Activated CD8-positive, alpha-beta memory T cell treated with anti-CD3 and anti-CD28 coated beads for 4 hours (primary cell): ENCODE measurements at places on chromosomes 5 and 9.

GRCh38 chr5:125526966-125527365 is 780.5 kb upstream of the ZNF608 start:
- no peak for DNase-seq

DNA sequence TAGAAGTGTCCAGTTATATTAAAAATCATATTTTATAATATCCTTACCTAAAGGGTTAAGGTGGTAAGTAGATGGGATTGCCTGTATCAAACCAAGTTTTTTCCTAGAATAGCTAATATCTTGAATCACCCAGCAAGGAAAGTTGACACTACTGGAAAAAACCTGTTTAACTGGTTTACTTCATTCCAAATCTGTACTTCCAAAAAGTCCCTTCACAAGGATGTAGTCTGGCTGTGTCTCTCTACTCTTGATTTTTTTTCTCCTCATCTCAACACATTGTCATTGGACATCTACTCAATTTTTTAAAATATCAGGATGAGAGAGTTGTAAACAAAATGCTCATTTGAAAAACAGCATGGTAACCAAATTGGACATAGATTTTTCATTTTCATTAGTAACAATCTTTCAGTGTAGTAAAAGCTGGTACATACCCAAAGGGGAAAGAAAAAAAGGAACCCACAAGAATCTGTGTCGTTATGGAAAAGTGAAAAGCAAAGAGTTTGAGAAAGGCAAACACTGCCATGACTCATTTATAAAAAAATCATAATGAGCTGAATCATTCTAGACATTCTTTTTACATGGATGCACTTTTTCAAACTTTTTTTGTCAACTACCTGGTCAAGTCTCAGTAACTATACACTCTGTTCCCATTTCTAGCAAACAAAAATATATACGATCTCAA is 173.5 kb downstream of the GLIS3 start:
- DNase-seq, result no peak

- no peak for DNase-seq
Observed at GRCh38 chr5:26669523-26669922, 368.9 kb downstream of the CDH9 start.

DNA sequence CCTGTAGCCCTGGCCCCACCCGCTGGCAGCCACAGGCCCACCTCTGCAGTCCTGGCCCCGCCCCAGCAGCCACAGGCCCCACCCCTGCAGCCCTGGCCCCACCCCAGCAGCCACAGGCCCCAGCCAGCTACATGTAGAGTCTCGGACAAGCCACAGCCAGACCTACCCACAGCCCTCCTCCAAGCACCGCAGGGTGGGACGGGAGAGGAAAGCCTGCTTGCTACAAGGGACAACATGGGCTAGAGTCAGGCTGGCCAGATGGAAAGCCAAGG is 49.5 kb upstream of the SARDH start:
- DNase-seq, result no peak

GRCh38 chr9:137406876-137407589 is 15.9 kb downstream of the EXD3 start:
- DNase-seq, result no peak

GRCh38 chr9:4226331-4227250 is 73.3 kb downstream of the GLIS3 start:
- no peak for DNase-seq

- no peak for DNase-seq
Observed at GRCh38 chr5:111234125-111234524, 9.9 kb downstream of the CAMK4 start.

- no peak for DNase-seq
Observed at GRCh38 chr5:88870285-88870684, 12.7 kb downstream of the MEF2C start.

- no peak for DNase-seq
Observed at GRCh38 chr9:90916147-90916734, 114.6 kb downstream of the SYK start.

DNA sequence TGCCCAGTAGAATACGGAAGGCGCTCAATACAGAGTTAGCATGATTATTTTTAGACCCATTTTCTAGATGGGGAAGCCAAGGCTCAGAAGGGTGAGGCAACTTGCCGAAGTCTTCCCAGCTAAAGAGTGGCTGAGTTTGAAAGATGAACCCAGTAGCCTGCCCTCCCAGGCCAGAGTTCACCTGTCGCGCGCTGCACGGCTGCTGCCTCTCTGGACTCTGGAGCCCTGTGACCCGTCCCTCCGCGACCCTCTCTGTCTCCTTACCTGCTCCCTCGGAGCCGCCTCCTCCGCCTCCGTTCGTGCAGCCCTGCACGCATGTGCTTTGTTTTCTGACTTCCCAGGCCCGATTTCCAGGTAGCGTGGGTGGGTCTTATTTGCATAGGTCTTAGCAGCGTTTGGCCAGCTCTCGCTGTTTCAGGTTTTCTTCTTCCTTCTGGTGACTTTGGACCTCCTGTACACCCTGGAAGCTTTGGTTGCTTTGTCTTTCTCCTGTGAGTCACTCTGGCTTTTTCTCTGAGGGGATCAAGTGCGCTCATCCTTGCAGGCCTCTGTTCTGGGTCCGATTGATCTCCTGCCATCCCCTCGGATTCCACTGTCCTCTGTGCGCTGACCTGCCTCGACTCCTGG is at the start of gene RNF183:
TSS of gene RNF183 (minus strand) at position 585 of the 627 bp plus-strand sequence. CDS start 5,192 bp downstream, outside the sequence.
- no peak for DNase-seq

GRCh38 chr9:114276908-114277821 is 45.7 kb upstream of the ORM1 start:
- DNase-seq, result no peak

DNA sequence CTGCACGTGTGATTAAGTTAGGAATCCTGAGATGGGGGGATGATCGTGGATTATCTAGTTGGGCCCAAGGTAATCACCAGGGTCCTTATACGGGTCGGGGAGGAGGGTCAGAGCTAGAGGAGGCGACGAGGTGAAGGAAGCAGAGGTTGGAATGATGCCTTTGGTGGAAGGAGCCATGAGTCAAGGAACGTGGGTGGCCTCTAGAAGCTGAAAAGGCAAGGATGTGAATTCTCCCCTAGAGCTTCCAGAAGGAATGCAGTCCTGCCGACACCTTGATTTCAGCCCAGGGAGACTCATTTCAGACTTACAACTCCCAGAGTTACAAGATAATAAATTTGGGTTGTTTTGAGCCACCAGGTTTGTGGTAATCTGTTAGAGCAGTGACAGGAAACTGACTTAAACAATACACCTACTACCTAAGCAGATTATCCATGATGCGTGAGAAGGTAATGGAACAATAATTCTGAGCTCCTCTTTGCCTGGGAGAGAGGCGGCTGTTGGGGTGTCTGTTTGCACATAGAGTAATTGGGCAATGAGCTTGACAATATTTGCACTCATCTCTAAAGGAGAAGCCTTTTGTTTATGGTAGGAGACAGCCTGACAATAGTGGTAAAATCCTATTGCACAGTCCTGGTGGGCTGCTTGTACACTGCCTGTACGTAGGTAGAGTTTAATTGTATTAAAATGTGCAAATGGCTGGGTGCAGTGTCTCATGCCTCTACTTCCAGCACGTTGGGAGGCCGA is 129.3 kb upstream of the IER5L start:
- no peak for DNase-seq
